ENCODE measurements at places on chromosomes 5 and 9.

DNA sequence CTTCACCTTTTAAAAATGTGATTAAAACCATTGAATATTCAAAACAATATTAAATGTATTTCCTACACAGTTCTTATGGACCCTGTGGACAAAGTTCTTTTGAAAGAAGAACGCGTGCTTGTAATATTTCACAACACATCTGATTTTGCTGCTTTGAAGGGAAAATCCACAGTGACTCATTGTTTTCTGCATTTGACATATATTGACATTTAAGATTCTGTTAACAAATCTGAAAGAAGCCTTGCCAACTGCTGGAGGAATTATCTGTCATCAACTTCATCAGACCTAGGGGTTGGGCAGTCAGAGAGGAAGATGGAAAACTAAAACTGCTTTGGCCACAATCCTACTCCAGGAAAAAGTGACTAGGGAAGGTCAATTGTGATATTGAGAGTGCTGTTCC, 56.9 kb upstream of the RASEF start:
- no peak for DNase-seq

GRCh38 chr5:75524071-75524470, 12.4 kb downstream of the POLK start:
- DNase-seq, result no peak

DNA sequence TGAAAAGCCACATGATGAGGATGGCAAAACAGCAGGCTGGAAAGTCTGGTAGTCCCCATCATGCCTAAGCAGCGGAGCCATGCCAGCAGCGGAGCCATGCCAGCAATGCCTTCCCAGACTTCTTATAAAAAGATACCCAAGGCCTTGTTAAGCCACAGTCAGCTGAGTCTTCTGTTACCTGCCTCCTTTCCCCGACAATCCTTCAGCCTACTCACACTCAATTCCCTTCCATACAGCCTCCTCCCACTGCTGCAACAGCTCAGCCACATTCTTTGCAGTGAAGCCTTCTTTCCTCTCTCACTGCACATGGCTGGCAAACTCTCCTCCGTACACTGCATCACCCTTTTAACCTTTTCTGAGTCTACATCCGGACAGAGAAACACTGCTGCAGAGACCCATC, 114.9 kb downstream of the AUH start:
- no peak for DNase-seq

DNA sequence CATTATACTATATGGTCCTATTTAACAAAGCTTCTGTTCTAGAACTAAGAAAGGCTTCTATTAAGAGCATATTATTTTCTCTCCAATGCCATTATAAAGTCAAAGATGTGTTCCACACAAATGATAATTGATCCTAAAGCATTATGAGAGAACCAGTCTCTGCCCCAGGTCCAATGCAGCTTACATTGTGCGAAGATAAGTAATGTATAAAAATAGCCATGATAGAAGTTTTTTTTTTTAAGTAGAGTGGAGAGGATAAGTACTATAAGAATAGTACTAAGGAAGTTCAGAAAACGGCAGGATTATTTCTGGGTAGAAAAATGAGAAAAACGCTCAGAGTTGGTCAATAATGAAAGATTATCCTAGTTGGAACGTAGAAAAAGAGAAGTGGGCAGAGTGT, 15.6 kb downstream of the UBTD2 start:
- no peak for DNase-seq

DNA sequence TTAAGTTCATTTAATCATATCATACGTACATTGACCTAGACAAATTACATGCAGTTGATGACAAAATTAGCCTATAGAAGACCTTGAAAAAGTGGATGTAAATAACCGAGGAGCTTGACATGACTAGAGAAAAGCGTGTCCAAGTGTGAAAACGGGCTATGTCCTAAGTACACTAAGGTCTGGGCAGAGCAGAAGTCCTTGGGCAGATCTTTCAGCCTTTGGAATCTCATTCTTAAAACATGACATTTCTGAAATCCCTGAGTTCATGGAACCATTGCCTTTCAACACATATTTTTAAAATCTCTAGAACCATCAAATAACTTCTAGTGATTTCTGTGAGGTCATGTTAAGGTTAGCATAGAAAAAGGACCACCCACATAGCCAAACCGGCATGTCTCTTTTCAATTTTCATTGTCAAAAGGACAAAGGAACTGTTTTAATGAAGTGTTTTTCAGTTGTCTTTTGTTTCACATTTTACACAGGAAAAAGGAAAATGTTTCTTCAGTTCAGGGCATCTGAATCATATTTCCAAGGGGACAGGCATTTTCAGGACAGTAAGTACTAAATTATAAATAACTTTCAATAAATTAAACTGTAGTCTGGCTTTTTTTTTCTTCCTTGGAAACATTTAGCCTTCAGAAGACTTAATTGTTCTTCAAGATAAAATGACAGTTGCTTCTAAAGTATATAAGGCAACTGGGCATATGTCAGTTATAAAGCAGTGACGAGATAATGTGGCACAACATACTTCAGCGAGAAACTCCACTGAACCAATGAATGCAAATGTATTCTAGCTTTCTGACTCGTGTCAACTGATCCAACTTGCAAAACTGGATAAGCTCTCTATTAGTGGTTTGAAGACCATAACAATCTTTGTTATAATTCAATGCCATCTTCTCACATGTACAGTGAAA, 416.8 kb downstream of the NFIB start:
- no peak for DNase-seq

- no peak for DNase-seq
Measured at GRCh38 chr5:76376148-76376865, 26.8 kb upstream of the IQGAP2 start.
